ENCODE measurements at places on chromosomes 5 and 9. TPM values are rescaled to one million over a fixed set of nuclear protein-coding genes. Genes with fewer than 3 reads are reported as not detected.

- H3K4me3 ChIP-seq, result no peak overlapping the region
- H3K27me3 ChIP-seq, result no peaks in the 10 kb centered on the region
- DNase-seq, result no peak
- no peak overlapping the region for H3K27ac ChIP-seq
These were observed 4.7 kb downstream of the GOLGA2 start for GRCh38 chr9:128271112-128271511.

- no peak overlapping the region for H3K4me3 ChIP-seq
- peaks cover 7% of the 10 kb centered on the region for H3K4me1 ChIP-seq
- DNase-seq, result no peak
- H3K36me3 ChIP-seq, result no peaks in the 10 kb centered on the region
These were observed 360.0 kb downstream of the OSTF1 start for GRCh38 chr9:75448281-75448680.

- DNase-seq, result no peak
- no peak overlapping the region for H3K4me3 ChIP-seq
- no peaks in the 10 kb centered on the region for H3K4me1 ChIP-seq
- H3K36me3 ChIP-seq, result no peaks in the 10 kb centered on the region
- H3K27ac ChIP-seq, result no peak overlapping the region
These were observed 178.7 kb downstream of the CEMIP2 start for GRCh38 chr9:71589612-71590011.

DNA sequence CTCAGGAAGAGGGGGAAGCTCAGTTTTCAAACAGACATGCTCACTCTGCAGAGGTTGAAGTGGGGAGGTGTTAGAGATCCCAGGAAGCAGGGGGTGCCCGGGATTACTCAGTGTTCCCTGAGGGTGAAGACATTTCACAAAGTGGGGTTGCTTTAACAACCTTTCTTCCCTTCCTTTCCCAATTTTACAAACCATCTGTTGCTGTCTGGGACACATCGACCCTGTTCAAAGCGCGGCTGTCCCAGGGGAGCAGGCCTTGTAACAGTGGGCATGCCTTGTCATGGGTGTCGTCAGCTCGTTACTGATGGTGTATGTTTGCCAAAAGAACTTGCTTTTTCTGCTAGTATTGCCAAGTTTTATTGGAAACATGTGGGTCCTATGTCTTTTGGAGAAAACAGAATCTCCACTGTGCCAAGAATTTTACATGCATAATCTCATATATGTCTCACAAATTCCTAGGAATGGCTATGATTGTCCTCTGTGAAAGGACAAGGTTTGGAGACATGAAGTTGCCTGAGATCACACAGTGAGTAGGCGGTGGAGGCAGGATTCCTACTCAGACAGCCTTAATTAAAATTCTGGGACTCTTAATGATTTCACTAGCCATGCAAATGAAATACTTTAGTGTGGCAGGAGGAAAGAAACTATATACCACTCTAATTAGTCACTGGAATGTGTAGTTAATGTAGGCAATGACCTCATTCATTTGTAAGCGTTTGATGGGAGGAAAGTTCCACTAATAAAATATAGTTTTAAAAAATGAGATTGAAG, 198.9 kb downstream of the NXNL2 start:
- no peaks in the 10 kb centered on the region for H3K36me3 ChIP-seq
- H3K27ac ChIP-seq, result peak overlapping the region; percentile 64
- H3K27me3 ChIP-seq, result no peaks in the 10 kb centered on the region

DNA sequence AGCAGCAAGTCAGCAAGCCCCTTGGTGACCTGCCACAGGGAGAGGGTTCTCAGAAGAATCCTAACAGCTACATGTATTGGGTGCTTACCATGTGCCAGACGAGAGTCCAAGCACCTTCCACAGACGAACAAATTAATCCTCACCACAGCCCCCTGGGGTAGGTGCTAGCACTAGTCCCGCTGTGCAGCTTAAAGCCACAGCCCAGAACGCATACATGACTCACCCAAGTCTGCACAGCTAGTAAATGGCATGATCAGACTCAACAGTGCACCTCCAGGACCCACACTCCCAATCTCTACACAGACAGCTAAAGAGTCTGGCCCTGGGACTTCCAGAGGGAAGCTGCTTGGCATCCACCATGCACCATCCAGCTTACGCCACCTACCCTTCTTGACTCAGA, 111.5 kb downstream of the PAX5 start:
- H3K27ac ChIP-seq, result no peak overlapping the region
- H3K36me3 ChIP-seq, result no peaks in the 10 kb centered on the region
- no peak for DNase-seq
- H3K4me3 ChIP-seq, result no peak overlapping the region

- no peaks in the 10 kb centered on the region for H3K36me3 ChIP-seq
- H3K4me3 ChIP-seq, result no peak overlapping the region
- H3K4me1 ChIP-seq, result no peaks in the 10 kb centered on the region
These were observed 461.2 kb downstream of the CDH12 start for GRCh38 chr5:22391956-22392355.

- no peak overlapping the region for H3K4me3 ChIP-seq
- H3K36me3 ChIP-seq, result no peaks in the 10 kb centered on the region
- DNase-seq, result no peak
- H3K27ac ChIP-seq, result peak overlapping the region; percentile 81
These were observed 197.0 kb downstream of the PCSK1 start for GRCh38 chr5:96236051-96236450.

DNA sequence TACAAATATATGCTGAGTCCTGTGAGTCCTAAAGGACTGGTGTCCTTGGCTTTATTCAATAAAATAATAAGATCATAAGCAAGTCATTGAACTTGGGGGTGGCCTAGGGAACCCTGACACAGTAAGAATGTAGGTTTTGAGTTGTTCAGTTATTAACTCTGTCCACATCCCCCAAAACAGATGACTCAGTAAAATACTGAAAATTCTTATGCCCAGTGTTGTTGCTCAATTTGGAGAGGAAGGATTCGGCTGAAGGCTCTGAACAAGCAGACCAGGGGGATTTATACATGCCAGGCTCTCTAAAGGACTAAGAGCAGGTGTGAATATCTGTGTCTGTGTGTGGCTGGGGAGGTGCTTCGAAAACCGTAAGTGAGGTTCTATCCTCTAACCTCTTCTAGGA, 173.7 kb downstream of the RMI1 start:
- no peak overlapping the region for H3K27ac ChIP-seq
- no peaks in the 10 kb centered on the region for H3K4me1 ChIP-seq
- no peak for DNase-seq
- no peaks in the 10 kb centered on the region for H3K36me3 ChIP-seq
- no peak overlapping the region for H3K4me3 ChIP-seq

GRCh38 chr5:56951126-56951945, 587 bp downstream of the MIER3 start:
- H3K4me3 ChIP-seq, result peak overlapping the region; percentile 73
- DNase-seq, result peak; percentile 41
- no peaks in the 10 kb centered on the region for H3K4me1 ChIP-seq

GRCh38 chr5:32753051-32753450, 41.9 kb downstream of the NPR3 start:
- H3K36me3 ChIP-seq, result no peaks in the 10 kb centered on the region
- no peak overlapping the region for H3K27ac ChIP-seq
- DNase-seq, result no peak
- H3K27me3 ChIP-seq, result no peaks in the 10 kb centered on the region
- no peaks in the 10 kb centered on the region for H3K4me1 ChIP-seq

DNA sequence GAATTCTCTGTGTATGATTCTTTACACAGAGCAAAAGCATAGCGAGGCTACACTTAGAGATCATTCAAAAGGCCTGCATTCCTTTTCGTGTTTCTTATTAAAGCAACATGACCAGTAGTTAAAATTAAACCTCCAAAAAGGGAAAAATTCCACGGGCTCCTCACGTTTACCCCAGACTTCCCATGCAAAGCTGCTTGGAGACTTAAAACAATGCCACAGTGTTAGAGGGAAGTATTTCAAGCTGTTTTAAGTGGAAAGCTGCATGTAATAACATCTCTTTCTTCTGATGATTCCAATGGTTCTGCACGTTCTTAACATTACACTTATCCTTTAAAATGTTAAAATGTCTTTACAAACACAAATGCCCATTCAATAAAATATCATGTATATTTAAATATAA, 405.2 kb downstream of the SEMA5A start:
- no peaks in the 10 kb centered on the region for H3K36me3 ChIP-seq
- no peaks in the 10 kb centered on the region for H3K27me3 ChIP-seq
- H3K27ac ChIP-seq, result no peak overlapping the region
- H3K4me3 ChIP-seq, result no peak overlapping the region
- H3K4me1 ChIP-seq, result no peaks in the 10 kb centered on the region

DNA sequence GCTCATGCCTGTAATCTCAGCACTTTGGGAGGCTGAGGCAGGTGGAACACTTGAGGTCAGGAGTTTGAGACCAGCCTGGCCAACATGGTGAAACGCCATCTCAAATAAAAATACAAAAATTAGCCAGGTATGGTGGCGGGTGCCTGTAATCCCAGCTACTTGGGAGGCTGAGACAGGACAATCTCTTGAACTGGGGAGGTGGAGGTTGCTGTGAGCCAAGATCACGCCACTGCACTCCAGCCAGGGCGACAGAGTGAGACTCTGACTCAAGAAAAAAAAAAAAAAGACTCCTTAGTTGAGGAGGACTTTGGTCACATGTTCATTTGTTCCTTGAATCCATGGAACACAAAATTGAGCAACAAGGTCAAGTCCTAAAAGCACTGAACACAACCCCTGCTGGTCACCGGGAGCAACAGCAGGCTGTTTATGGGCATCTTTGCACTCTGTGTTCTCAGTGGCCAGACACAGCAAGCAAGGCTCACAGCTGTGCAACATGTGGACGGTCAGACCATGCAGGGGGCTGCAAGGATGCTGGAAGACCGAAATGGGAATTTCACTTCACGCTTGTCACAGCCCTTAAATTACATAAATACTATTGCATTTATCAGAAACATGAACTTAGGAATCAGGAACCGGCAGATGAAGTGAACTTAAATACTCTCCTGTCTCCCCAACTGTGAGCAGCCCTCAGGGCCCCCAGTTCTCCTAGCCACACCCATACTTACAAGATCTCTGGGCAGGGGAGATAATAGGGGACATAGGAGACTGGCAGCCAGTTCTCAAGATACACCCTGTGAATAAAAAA, 2.8 kb downstream of the GBGT1 start:
- no peak overlapping the region for H3K4me3 ChIP-seq
- H3K36me3 ChIP-seq, result no peaks in the 10 kb centered on the region
- no peak for DNase-seq
- H3K27ac ChIP-seq, result peak overlapping the region; percentile 14
- H3K4me1 ChIP-seq, result peaks cover 13% of the 10 kb centered on the region

- no peak overlapping the region for H3K4me3 ChIP-seq
- H3K27me3 ChIP-seq, result no peaks in the 10 kb centered on the region
- DNase-seq, result no peak
- H3K36me3 ChIP-seq, result no peaks in the 10 kb centered on the region
- H3K27ac ChIP-seq, result no peak overlapping the region
These were observed 24.9 kb upstream of the TARS1 start for GRCh38 chr5:33415811-33416354.

The CATSPER3 gene
- 0.54 TPM for total RNA-seq

The ACTL7A gene
- total RNA-seq, result not detected

The PTPN3 gene
- 62.9 TPM for total RNA-seq

Data from heart left ventricle (tissue), 16 donors.